ENCODE measurements at places on chromosomes 5 and 9.

- no peak for DNase-seq
These were observed 28.4 kb downstream of the SLC12A2 start for GRCh38 chr5:128111818-128112448.

GRCh38 chr5:218457-219291 lies 554 bp downstream of the SDHA start:
- no peak for DNase-seq

- DNase-seq = no peak
These were observed 111.3 kb downstream of the SSBP2 start for GRCh38 chr5:81639556-81639955.

- no peak for DNase-seq
These were observed 86.5 kb downstream of the SREK1 start for GRCh38 chr5:66230551-66230950.

- no peak for DNase-seq
These were observed 141.5 kb upstream of the FST start for GRCh38 chr5:53338971-53339370.

DNA sequence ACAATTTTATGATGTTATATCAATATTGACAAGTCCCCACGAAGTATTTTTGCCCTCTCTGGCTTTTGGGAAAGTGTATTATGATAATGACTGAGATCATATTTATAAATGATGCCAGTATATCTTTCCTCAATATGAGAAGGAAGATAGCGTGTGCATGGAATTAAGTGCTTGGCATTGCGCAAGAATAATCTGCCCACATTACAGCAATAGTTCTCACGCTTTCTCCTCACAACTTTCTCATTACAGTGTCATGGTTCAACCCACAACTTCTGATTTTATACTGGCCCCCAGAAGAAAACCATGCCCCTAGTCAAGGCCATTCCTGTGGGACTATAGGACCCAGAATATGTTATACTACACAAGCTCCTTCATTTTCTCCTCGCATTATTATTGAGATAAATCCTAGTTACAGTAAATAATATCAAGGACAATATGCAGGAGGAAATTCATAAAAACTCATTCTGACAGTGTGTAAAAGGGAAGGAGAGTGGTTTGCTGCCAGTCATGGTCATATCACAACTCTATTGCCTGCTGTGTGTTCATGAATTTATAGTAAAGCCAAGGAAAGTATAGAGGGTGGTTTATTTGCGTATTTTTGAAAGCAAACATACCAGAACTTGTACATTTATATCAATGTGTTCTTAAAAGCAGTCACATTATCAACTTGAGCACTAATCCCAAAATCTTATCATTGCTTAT lies 114.1 kb downstream of the PIK3R1 start:
- no peak for DNase-seq

DNA sequence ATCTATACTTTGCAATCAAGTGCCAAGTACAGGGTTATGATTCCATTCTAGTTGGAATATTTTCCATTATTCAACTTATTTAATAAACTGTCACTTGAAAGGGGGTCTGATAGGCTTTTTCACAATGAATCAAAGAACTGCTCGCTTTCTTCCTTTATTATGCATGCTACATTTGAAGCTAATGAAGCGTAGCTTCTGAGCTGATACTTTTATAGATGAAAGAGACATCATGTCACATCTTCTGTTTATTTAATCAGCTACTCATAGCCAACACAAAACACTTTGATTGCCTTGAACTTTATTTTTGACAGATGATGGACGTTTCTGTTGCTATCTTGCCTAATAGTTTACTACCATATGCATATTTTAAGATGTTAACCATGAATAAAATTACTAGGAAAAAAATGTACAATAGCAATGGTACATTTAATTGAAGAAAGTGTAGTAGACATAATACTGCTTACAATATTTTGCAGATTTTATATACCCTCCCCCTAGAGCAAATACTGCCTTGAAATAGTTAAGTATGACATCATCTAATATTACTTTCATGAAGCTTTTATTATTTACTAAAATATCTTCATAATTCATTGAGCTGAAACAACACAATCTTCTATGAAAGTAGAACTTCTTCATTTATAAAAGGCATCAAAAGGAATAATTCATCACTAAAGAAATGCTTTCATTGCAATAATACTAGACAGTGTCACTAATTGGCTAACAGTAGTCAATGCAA lies 529.3 kb upstream of the TYRP1 start:
- no peak for DNase-seq

GRCh38 chr9:27765266-27766072 lies 192.2 kb upstream of the C9orf72 start:
- no peak for DNase-seq

GRCh38 chr9:2473681-2474080 lies 147.9 kb upstream of the VLDLR start:
- no peak for DNase-seq

- DNase-seq = peak; percentile 27
These were observed 45.7 kb upstream of the TGFBR1 start for GRCh38 chr9:99058964-99059921.

DNA sequence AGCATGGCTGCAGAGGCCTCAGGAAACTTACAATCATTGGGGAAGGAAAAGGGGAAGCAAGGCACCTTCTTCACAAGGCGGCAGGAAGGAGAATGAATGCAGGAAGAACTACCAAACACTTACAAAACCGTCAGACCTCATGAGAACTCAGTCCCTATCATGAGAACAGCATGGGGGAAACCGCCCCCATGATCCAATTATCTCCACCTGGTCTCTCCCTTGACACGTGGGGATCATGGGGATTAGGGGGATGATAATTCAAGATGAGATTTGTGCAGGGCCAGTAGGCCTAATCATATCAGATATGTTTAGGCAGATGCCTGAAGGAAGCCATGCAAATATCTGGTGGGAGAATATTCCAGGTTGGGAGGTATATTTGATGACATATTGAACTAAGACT lies 1176.4 kb upstream of the CDH18 start:
- no peak for DNase-seq

DNA sequence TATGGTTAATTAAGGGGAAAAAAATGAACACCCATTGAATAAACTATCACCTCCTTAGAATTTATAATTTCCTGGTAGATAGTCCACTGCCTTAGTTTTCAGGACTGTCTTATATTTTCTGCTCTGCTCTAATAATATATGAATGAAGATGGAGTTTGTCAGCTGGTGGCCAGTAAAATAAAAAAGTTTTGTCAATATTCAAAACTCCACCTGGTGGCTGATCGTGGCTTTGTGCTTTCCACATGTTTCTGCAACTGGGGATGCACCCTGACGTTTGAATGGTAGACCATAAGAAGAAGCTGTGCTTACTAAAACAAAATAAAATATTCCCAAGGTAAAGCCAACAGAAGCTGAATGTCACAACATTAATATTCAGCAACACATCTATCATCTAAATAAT lies 286.6 kb upstream of the IZUMO3 start:
- no peak for DNase-seq

DNA sequence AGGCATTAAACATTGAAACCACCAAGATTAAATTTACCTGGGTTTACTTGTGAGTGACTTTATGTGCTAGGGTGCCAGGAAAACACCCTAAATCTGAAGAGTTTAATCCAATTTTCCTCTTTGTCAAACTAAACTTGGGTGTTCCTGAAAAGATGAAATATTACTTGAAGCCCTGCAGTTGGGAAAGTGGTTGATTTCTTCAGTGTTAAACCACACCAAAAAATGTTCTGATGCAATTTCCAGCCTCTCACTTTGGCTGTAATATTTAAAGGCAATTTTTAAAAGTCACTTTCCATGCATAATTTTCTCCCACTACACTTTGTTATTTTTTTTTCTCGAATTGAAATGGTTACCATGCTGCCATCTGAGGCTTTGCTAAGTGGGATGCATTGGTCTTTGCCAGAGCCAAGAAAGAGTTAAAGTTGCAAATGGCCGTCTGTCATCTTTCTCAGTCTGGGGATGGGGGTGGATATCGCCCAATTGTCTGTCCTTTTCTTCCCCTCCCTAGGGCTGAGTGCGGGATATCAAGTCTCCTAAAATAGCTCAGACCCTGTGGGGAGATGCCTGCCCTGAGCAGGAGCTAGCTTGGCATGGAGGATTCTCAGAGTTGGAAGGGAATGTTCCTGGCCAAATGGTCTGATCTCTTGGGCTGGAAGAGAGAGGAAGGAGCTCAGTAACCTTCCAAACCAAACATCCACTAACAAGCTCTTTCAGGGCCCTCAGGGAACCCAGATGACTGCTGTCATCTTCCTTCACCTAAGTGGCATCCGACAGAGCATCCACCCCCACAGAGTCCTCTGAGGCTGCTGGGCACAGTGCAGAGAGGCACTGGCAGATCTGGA lies 13.6 kb upstream of the SHB start:
- no peak for DNase-seq

DNA sequence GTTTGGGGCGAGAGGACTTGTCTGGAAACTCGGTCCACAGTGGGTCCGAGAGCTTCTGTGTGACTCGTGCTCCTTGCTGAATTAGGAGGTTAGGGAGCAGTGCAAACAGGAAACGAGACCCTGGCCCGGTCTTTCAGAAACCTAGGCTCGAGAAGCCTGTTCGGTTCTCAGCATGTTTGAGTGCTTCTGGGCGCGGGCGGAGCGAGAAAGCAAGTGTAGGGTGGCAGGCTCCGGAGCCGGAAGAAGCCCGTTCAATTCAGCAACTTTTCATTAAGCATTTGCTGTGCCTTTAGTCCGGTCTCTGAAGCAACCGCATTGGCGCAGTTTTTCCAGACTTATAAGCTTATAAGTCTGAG lies 547 bp downstream of the CLTA start:
- DNase-seq = no peak

- DNase-seq = no peak
These were observed 85.7 kb upstream of the NTRK2 start for GRCh38 chr9:84583866-84584265.

- DNase-seq = no peak
These were observed 910 bp downstream of the TDRD7 start for GRCh38 chr9:97412626-97413385.

DNA sequence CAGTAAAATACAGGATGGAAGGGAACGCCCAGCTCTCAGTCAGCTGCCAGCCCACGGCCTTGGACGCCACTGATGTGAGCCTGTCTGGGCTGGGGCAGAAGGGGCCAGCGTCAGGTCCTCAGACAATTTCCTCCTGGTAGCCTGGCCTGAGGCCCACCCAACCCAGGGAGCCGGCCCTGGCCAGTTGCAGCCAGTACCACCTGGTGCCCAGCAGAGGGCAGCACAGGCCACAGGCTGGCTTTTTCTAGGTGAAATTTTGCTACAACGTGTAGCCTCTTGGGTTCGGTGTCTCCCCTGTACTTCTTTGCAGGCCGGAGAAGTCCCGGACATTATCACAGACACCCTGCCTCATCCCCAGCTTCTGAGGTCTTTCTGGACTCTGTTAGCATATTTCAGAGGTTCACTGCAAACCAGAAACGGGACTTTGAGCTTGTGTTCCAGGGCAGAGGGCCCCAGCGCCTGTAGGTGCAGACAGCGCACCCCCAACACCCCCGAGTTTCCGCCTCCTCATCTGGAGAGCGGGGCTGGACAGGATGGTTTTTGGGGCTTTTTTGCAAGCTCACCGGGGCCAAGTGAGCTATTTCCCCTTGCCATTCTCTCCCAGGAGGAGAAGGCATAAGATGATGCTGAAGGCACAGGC lies 45.9 kb upstream of the KCNMB1 start:
- peak; percentile 56 for DNase-seq

DNA sequence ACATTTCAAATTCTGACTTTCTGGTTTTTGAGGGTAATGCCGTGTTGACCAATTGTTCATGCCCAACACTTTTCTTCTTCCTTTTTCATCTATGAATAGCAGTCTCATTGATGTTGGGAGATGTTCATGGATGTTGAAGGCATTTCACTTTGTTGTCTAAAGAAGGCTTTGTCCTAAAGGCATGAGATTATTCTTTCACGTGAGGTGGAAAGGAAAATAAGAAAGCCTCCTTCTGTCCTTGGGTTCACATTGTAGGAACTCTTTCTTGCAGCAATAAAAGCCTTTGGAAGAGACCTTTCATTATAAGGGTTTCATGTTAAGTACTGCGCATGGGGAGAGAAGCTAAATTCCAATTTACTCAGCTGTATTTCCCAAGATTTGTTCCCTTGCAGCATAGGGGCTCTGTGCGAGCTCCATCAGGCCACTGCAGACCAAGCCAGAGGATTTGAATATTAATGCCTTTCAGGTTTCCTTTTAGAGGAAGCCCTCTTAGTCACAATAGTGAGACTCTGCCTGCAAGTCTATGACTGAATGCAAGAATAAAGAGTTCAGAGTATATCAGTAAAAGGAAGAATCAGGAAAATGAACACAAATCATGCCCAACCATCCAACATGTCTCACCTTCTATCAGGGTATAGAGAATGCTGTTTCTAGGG lies 274.6 kb downstream of the TMEM38B start:
- no peak for DNase-seq

GRCh38 chr9:98807070-98807813 lies at the start of gene GALNT12:
Gene GALNT12 (plus strand): TSS chr9:98807670. CDS start chr9:98807699, 29 bp downstream.
- DNase-seq = no peak

- DNase-seq = no peak
These were observed 79.5 kb downstream of the TTC39B start for GRCh38 chr9:15227491-15227890.

- DNase-seq = no peak
These were observed 26.7 kb downstream of the LHX2 start for GRCh38 chr9:124038239-124038638.

DNA sequence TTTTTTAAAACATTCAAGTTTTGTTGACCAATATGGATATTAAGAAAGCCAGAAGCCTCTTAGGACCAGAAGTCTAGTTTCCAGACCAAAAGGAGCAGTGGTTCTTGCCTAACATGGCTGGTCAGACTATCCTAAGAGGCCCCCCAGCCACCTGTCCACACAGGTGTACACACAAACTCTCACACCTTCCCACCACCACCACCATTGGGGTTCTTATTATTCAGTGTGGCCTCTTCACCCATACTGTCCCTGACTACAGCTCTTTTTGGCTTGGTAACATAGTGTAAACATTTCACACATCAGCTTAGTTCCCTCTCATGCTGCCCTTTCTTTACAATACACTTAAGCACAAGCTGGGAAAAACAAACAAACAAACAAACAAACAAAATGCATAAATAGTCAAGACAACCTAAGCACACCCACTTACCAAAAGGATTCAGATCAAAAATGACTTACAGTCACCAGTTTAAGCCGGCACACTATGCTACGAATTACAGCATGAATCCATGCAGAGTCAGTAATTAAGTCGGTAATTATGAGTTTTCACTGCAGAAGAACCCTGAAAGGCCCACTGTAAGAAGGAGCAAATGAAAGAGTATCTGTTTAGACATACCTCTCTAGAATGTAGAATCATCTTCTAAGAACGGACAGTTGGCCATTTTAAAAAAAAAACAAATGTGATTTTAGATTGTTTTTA lies 9.5 kb downstream of the LHFPL2 start:
- DNase-seq = no peak

DNA sequence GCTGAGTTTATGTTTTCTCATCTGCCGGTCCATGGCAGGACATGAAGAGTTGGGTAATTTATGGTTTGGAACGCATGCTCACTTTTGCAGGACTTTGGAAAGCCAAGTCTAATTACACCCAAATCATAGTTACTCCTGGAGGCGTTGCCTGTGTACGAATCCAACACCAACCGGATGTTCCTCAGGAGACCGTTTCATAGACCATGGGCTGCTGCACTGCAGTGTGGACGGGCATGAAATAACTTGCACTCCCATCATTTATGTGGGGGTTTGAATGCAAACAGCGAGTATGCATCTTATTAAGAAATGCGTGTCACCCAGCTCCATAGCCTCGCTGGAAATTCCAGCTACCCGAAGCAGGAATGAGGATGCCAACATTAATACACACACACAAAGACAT lies 96.1 kb upstream of the IRX2 start:
- no peak for DNase-seq

- DNase-seq = no peak
These were observed 552.2 kb upstream of the RIOK2 start for GRCh38 chr5:97735209-97735608.

Measured in GM12892 (cell line).